Endothelial cell (in vitro differentiated cells): ENCODE measurements at places on chromosomes 11 and 22. TPM values are rescaled to one million over a fixed set of nuclear protein-coding genes. Genes with fewer than 3 reads are reported as not detected.

PDE3B gene
- 4.0 TPM for total RNA-seq

C11orf87 gene
- 0.46 TPM for total RNA-seq

KRTAP5-1 gene
- total RNA-seq = not detected

PKDREJ gene
- total RNA-seq = not detected

SYNGR1 gene
- total RNA-seq = 2.9 TPM

ARHGAP20 gene
- total RNA-seq = 0.36 TPM

PPFIBP2 gene
- total RNA-seq = 7.3 TPM

PRG3 gene
- total RNA-seq = not detected

SUSD2 gene
- total RNA-seq = 0.38 TPM

OR52N4 gene
- total RNA-seq = not detected

SLC25A18 gene
- 2.2 TPM for total RNA-seq

OR10G6 gene
- total RNA-seq = not detected

KRTAP5-11 gene
- total RNA-seq = not detected

TOM1 gene
- total RNA-seq = 32.0 TPM

CRYAB gene
- total RNA-seq = not detected

TST gene
- 39.0 TPM for total RNA-seq

C11orf42 gene
- total RNA-seq = not detected

MAPK8IP2 gene
- total RNA-seq = 0.69 TPM

APOL2 gene
- total RNA-seq = 55.3 TPM

TTC12 gene
- 11.1 TPM for total RNA-seq

MRGPRE gene
- not detected for total RNA-seq

OR51A4 gene
- total RNA-seq = not detected

SMIM38 gene
- not detected for total RNA-seq

MPPED1 gene
- total RNA-seq = 0.18 TPM

UCP3 gene
- total RNA-seq = 1.6 TPM

SLN gene
- not detected for total RNA-seq

HINFP gene
- 33.6 TPM for total RNA-seq

KCNC1 gene
- not detected for total RNA-seq

CCDC116 gene
- 0.36 TPM for total RNA-seq

BEST1 gene
- 0.08 TPM for total RNA-seq

TECTA gene
- total RNA-seq = 2.2 TPM

MMP13 gene
- total RNA-seq = not detected

PLEKHA7 gene
- 8.2 TPM for total RNA-seq

LRRN4CL gene
- 0.44 TPM for total RNA-seq

GDPD4 gene
- total RNA-seq = not detected

B4GAT1 gene
- 21.4 TPM for total RNA-seq

CDC42EP2 gene
- total RNA-seq = 37.7 TPM

EPS8L2 gene
- total RNA-seq = 8.0 TPM

OR10S1 gene
- total RNA-seq = not detected

SEPTIN3 gene
- total RNA-seq = 0.36 TPM

HIKESHI gene
- total RNA-seq = 36.7 TPM
